Brain microvascular endothelial cell (primary cell): ENCODE measurements at places on chromosomes 1 and 21.

- DNase-seq = no peak
These were observed 6.6 kb downstream of the ATP1A4 start for GRCh38 chr1:160158031-160158430.

GRCh38 chr1:200172311-200172710, 144.8 kb downstream of the NR5A2 start:
- no peak for DNase-seq

DNA sequence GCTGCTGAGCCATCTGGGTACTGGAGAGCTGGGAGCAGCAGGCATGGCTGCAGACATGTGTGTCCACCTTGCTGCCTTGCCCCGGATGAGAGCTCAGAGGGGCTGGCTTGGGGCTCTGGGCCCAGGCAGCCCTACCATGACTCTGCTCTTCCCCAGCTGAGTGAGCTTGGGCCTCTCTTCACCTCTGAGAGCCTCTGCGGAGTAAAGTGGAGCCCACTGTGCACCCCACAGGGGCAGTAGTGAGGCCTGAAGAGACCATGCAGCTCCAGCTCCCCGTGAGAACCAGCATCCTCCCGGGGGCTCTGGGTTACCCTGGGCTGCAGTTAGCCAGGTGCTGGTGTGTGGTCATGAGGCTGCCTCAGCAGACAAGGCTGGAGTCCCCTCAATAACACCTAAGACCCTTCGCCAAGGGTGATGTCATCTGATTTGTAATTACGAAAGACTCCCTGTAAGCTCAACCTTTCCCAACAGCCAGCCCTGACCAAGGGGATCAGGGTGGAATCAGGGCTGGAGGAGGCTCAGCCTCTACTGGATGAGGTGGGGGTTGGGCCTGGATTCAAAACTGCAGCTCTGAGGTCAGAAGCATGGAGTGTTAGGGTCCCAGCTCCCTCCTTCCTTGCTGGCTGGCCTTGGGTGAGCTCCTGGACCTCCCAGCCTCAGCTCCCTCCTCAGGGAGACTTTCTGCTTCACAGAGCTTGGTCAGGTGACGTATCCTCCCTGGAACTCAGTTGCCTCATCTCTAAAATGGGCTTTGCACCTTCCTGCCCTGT, 308.0 kb downstream of the MATN1 start:
- no peak for DNase-seq

- no peak for DNase-seq
These were observed 5.7 kb downstream of the AHCYL1 start for GRCh38 chr1:109990302-109990653.

DNA sequence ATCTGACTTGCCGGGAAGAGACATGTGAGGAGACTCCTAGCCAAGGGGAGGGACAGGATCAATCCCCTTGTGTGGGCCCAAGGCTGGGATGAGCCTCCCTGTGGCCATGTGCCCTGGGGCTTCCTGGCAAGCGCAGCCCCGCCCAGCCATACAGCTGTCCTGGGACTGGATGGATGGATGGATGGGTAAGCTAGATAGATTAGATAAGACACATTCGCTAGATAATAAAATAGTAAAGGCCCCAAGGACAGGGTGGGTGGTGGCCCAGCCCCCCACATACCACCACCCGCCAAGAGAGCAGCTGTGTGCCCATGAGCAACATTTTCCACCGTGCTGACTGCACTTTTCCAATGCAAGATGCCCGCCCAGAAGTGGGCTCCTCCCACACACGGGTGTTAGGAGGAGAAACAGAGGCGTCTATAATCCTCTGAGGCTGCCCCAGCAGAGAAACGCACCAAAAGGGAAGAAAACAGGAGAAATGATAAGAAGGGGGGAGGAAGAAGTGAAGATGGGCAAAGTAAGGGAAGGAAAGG, 25.1 kb downstream of the ZBTB17 start:
- DNase-seq = no peak

DNA sequence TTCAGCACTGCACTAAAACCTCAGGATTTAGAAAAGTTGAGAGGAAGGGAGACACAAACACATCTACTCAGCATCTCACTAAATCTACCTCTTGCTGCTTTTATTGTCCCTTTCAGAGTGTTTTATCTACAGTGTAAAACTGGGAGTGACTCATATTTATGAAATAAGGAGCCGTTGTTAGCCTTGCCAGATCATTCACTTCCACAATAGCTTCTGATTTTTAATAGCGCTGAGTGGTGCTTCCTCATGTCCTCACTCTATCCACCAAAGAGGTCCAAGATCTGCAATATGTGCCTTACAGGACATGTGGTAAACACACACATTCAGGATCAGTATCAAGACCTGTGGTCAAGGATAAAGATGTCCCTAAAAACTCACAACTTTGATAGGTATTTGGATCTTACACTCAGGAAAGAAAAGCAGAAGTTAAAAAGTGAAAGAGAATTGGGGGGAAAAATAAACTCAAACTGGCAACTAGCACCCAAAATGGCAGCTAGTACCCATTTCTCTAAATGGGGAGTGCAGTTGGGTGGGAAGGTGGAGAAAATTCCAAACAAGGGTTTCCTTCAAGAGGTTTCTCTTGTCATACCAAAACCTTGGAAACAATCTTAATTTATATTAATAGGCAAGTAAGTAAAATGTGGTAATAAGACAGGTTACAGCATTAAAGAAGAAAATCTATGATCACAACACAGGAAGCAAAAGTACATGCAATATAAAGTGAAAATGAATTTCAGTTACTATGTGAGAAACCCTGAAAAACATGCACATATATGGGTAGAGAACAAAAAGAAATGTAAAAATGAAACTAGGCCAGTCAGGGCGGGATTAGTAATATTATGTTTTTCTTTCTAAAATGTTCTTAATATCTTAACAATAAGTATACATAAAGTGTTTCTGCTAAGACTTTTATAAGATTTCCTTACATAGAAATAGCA, 15.9 kb downstream of the DUSP10 start:
- DNase-seq = no peak
